ENCODE measurements at places on chromosomes 6 and 20.

- no peak for DNase-seq
Observed at GRCh38 chr20:2564406-2564805, 28.0 kb downstream of the TMC2 start.

GRCh38 chr6:156199182-156199581 lies 578.0 kb upstream of the ARID1B start:
- no peak for DNase-seq

GRCh38 chr6:162489101-162489976 lies 238.2 kb downstream of the PRKN start:
- no peak for DNase-seq

- no peak for DNase-seq
Observed at GRCh38 chr20:18692447-18692846, 104.6 kb downstream of the DTD1 start.

DNA sequence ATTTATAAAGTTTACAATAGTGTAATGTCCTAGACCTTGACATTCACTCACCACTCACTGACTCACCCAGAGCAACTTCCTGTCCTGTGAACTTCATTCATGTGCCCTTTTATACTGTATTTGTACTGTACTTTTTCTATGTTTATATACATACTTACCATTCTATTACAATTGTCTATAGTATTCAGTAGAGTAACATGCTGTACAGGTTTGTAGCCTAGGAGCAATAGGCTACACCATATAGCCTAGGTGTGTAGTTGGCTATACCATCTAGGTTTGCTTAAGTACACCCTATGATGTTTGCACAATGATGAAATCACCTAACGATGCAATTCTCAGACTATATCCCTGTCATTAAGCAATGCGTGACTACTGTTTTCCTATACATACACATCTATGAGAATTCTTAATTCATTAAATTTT lies 17.5 kb downstream of the EDEM2 start:
- peak; percentile 73 for DNase-seq

DNA sequence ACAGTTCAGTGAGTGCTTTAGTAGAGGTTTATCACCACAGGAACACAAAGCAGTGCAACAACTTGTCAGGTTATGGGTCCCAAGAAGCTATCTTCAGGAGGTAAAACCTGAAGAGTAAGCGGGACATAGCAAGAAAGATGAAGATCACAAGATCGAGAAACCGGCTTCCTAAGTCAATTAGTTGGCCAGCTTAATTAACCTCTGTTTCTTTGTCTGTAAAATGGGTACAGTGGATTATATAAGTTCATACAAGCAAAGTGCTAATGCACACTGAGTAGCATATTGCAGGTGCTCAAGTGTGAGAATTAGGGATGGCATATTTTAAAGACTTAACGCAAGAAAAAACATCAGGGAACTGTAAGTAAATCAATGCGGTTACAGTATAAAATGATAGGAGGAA lies 12.5 kb downstream of the FBXO30 start:
- DNase-seq: no peak

DNA sequence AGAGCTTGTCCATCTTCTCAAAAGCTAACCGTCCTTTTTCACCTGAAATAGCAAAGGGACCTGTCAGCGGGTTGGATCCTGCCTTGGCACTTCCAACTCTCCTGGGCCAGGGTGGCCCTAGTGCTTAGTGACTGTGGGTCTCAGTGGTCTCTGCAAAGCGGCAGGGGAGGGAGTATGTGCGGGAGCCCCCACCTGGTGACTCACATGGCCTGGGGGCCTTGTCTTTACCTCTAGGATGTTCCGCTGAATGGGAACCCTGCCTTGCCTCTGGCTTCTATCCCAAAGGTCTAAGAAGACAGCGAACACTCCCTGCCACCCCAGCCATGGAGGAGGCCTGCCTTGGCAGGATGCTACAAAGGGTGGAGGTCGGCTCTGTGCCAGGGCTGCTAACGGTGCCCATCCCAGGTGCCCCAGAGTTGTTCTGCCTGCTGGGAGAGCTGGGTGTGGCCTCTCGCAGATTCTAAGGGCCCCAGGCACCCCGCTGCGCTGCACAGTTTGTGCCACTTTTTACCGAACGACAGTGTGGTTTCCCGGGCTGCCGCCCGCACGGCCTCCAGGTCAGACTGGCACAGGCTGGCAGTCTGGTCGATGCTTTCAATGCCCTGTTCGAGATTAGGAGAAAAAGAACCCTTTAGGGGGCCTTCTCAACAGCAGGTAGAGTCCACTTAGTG lies 77.2 kb downstream of the PTPN1 start:
- DNase-seq: no peak

DNA sequence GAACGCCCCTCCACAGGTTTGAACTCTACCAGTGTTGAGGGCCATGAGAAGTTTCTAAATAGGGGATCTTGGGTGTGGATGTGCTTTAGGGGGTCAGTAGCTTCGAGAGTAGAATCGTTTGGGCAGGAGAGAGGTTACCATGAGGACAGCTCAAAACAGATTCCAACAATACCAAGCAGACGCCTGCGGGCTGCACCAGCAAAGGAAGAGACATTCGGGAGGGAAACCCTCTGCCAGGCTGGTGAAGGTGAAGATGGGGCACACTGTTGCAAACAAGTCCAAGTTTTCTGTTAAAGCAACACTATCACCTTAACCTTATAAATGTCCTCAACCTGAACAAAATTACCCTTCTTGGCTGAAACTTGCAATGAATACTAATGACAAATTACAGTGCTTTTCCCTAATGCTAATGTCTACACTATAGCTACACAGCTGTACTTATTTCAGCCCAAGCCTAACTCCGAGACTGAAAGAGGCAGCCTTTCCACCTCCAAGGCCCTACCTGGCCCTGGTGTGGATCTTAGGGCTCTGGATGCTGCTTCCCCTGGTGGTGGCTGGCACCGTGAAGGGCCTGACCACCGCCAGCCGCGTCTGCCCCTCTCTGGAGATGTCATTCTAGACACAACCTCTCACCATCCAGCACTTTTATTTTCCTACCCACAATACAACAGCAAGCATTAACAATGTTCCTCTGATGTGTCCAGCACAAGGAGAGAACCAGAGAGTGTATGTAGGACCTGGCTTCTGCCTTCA lies 80.1 kb downstream of the DLL1 start:
- DNase-seq: no peak

DNA sequence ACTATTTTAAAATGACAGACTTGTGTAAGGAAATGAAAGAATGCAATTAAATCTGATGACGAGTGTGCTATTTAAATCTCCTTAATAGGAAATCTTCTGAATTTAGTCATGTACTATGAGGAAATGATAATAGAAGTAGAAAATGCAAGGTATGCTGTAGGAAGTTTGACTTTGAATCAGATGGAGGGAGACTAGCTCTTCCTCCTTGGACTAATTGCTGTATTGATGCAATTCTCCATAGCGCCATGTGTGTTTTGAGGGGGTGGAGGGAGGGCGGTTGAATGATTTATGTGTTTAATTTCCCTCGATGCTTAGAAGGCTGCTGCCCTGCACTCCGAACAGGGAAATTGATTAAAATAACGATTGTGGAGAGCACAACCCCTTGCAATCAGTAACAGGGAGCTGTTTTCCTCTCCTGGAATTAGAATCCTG lies 214.4 kb upstream of the PRND start:
- no peak for DNase-seq

DNA sequence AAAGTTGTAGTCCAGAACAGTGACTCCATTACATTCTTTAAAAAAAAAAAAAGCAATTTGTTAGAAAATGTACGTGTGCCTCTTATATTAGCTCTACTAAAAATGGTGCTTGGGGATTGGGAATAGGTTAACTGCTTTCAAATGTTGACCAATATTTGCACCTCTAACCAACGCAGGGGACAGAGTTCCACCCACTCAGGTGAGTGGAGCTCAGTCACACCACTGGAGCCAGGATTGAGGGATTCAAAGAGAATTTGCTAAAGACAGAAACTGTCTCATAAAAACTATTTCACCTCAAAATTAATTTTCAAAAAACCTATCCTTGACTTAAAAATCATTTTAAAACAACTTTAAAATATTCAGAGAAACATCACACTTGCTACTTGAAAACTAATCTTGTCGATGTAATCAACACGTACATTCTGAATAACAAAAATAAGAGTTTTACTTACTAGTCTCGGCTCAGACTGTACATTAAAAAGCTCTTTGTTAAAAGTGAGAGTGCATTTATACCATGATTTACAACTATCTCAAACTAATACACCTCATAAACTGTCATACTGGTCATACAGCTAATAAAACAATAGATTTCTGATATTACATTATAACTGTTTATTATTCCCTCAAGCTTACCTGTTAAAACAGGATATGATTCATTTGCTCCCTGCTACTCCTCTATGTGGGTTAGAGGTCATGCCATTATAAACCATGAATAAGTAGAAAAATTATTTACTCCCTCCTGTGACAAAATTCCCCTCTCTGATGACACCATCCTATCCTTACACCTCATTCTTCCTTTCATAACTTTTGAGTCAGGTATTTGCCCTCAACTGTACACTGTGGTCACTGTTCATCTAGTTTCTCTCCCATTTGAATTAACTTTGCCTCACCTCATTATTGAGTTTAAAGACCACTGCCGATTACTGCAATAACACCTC lies 88.6 kb downstream of the PDE10A start:
- DNase-seq: no peak

DNA sequence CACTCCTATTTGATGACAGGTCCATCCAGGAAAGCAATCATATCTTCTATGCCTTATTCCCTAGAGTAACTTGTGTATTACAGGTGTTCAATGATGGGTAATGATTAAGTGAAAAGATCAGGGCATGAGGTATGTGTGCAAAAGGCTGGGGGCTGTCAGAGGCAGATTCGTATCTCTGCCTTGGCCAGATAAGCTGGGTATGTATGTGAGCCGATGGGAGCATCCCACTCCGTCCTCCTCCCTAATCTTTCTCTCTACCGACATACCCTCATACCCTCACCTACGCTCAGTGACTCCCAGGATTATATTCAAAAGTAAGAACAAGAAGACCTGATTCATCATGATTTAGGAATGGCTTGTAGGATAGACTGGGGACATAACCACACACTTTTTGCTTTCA lies 238.7 kb downstream of the PLCB1 start:
- no peak for DNase-seq

GRCh38 chr20:9294041-9294440 lies 220.3 kb upstream of the LAMP5 start:
- DNase-seq: peak; percentile 33

DNA sequence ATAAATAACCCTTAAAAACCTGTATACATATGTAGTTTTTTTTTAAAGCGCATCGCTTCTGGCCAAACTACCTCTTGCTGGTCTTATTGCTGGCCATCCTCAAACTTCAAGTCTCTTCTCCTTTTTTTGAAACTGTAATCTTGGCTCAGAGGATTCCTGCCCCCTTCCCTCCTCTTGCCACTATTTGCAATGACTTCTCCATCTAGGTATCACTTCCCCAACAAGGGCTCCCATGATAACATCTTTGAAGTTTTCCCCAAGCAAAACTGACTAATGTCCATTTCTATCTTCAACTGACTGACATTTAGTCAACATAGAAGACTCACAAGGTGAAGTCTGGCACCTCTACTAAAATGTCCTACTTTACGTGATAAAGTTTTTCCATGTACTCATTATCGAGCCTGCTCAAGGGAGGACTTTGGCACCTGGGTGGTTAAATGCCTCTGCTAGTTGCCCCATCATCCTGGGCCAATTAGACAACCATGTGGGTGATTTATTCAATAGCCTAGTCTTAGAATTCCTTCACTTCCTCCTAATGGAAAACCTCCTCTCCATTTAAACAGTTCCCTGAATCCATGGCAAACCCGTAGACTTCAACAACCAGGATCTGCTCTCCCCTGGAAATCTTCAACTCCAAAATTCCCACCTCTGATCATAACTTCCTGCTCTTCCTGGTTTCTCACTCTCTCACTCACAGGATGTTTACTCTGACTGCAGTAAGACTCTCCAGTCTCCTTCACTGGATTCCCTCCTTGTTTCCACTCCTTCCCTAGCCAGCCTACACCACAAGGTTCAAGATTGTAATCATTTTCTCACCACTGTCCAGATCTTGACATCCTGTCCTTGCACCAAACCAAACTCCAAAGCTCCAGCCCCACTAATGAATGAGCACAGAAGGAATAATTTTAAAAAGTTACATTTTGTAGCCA lies 9.4 kb upstream of the PLAGL1 start:
- DNase-seq: peak; percentile 71

- DNase-seq: no peak
Observed at GRCh38 chr20:9363673-9364072, 150.7 kb upstream of the LAMP5 start.

- no peak for DNase-seq
Observed at GRCh38 chr6:111996144-111996865, 57.6 kb upstream of the CCN6 start.

GRCh38 chr6:36914227-36914794 lies 28.6 kb downstream of the C6orf89 start:
- DNase-seq: no peak

GRCh38 chr6:161246725-161247124 lies 27.1 kb downstream of the AGPAT4 start:
- DNase-seq: no peak

Measured in suppressor macrophage (primary cell).